ENCODE measurements at places on chromosomes 2 and 18.

DNA sequence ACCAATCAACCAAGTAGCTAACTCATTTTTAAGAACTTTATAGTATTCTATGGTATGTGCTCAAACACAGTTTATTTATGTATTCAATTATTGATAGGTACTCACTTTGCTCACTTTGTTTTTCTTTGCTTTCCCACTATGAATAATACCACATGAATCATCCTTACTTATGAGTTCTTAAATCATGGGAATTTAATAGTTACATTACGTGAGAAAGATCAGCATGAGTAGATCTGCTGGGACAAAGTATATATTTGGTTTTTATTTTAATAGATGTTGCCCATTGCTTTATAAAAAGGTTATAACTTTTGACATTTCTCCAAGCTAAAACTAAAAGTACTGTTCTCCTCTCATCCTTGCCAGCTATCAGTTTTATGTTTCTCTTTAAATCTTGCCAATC lies 390.7 kb downstream of the LRATD1 start:
- no peak for DNase-seq

GRCh38 chr2:69635432-69635831 lies 8.1 kb downstream of the AAK1 start:
- DNase-seq = no peak

- no peak for DNase-seq
These were observed 80.7 kb downstream of the PXDN start for GRCh38 chr2:1663621-1664020.

DNA sequence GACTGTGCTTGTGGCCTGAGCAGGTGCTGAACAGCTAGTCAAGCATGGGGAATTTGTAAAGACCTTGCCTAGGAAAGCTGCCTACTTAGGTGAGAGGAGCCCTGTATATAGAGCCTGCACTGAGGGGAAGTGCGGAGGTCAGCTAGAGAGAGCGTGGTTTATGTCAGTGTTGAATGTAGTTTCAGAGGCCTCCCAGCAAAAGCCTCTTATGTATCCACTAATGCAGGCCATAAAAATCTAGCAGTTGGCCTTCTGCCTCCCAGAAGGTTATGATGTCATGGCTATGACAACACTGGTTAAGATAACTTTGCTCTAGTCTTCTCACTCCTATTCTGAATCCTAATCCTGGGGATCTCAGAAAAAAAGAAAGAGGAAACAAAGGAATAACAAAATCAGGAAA lies 88.9 kb downstream of the ASXL3 start:
- DNase-seq = no peak

DNA sequence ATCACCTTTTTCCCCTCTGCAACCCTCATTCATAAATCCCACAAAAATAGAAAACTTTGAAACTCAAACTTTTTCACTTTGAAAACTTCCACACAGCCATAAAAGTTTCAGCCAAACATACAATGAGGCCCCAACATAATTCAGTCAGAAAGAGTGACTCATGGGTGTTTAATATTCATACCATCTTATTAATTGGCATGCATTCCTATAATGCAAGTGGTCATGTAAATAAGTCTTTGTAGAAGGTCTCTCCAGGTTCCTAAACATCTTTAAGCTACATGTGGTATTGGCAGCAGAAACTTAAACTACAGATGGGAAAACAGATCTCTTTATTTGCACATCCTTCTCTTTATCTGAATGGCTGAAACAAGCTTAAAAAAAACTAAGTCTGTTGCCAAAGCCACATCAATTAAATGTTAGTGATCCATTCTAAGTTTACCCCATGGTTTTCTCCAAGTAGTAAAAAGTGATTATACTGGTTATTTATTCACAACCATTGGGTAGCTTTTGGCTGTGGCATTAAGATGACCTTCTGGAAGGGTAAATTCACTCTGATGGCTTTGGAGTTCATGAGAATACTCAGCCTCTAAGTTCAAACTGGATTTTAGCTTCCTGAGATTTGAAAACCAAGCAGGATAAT lies 70.2 kb upstream of the LYPD1 start:
- DNase-seq = no peak

- DNase-seq = no peak
These were observed 34.9 kb upstream of the AFTPH start for GRCh38 chr2:64489081-64489751.
